Suppressor macrophage treated with lipopolysaccharide for 1 hour (primary cell): ENCODE measurements at places on chromosomes 6 and 20.

DNA sequence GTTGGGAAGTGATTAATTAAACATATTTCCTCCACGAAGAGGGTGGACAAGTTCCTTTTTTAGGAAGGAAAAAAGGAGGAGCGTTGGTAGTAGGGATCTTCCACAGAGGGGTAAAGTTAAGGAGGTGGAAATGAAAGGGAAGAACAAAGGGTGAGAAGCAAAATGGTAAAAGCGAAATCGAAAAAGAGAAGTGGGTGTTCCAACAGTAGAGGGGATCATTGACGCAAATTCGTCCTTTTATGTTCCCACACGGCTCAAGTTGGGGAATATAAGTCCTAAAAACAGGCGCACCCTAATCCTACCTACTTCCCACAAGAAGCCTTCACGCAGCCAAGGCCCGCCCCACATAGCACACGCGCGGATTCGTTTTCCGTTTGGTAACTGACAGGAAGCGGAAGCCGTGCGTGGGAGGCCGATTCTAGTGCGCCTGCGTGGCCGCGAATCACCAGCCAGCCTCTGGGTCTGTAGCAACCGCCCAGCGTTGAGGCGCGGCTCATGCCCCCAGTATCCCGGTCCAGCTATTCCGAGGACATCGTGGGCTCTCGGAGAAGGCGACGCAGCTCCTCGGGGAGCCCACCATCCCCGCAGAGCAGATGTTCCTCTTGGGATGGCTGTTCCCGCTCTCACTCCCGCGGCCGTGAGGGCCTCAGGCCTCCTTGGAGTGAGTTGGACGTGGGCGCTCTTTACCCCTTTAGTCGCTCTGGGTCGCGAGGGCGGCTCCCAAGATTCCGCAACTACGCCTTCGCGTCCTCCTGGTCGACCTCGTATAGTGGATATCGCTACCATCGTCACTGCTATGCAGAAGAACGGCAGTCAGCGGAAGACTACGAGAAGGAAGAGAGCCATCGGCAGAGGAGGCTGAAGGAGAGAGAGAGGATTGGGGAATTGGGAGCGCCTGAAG, at the start of gene NKAPL:
Gene NKAPL (plus strand): TSS at position 421 of the 901 bp plus-strand sequence. CDS start 75 bp downstream, at position 496.
- peak; percentile 93 for DNase-seq

- no peak for DNase-seq
These were observed 47.5 kb upstream of the MPC1 start for GRCh38 chr6:166430269-166430668.

- no peak for DNase-seq
These were observed 13.0 kb downstream of the BAG6 start for GRCh38 chr6:31639449-31639861.

- DNase-seq: no peak
These were observed 5.0 kb upstream of the BHLHE23 start for GRCh38 chr20:63011798-63012197.

GRCh38 chr6:161870236-161870901, 596.5 kb upstream of the AGPAT4 start:
- no peak for DNase-seq

- DNase-seq: no peak
These were observed 144.1 kb upstream of the PTCHD4 start for GRCh38 chr6:48255094-48255493.

DNA sequence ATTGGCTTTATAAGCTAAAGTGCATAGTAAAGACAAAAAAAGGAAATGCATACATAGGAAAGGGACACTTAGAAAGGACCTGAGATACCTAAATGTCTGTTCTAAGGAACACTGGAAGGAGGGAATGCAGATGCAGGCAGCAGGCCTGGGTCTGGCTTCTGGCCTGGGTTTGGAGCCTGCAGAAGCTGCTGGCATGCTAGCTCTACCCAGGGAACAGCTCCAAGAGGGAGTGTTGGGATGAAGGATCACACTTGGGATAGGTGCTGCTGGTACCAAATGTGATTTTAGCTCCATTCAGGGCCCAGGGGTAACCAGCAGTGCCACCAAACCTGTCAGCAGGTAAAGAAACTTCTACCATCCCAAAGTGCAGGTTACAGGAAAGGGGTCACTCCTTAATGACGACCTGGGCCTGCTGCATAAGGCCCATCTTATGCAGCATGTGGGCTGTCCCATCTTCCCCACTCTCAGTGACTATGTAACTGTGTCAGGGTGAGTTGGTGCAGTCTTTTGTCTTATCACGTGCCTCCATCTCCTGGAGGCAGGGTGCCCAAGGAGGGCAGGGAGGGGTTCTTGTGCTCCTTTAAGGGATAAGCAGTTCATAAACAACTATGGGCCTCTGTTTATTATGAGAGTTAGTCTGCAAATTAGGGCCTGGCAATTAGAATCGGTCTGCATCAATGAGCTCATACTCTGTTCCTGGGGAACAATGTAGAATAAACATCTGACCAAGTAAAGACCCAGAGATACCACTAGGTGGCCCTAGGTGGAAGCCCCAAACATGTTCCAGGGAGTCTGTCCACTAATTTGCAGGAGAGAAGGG, 26.9 kb downstream of the DDX27 start:
- DNase-seq: peak; percentile 53

- no peak for DNase-seq
These were observed 226.8 kb downstream of the TMEM242 start for GRCh38 chr6:157096522-157096921.

DNA sequence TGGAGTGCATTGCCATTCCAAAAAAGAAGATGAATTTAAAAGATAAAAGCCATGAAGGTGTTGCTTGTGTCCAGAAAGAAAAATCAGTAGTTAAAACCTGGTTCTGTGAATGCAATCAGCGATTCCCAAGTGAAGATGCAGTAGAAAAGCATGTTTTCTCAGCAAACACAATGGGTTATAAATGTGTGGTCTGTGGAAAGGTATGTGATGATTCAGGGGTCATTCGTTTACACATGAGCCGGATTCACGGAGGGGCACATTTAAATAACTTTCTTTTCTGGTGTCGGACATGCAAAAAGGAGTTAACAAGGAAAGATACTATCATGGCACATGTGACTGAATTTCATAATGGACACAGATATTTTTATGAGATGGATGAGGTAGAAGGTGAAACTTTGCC, 24.7 kb upstream of the BAG2 start:
- DNase-seq: no peak

GRCh38 chr6:12348530-12349511, 58.7 kb downstream of the EDN1 start:
- no peak for DNase-seq
